ENCODE measurements at places on chromosomes 2 and 18.

DNA sequence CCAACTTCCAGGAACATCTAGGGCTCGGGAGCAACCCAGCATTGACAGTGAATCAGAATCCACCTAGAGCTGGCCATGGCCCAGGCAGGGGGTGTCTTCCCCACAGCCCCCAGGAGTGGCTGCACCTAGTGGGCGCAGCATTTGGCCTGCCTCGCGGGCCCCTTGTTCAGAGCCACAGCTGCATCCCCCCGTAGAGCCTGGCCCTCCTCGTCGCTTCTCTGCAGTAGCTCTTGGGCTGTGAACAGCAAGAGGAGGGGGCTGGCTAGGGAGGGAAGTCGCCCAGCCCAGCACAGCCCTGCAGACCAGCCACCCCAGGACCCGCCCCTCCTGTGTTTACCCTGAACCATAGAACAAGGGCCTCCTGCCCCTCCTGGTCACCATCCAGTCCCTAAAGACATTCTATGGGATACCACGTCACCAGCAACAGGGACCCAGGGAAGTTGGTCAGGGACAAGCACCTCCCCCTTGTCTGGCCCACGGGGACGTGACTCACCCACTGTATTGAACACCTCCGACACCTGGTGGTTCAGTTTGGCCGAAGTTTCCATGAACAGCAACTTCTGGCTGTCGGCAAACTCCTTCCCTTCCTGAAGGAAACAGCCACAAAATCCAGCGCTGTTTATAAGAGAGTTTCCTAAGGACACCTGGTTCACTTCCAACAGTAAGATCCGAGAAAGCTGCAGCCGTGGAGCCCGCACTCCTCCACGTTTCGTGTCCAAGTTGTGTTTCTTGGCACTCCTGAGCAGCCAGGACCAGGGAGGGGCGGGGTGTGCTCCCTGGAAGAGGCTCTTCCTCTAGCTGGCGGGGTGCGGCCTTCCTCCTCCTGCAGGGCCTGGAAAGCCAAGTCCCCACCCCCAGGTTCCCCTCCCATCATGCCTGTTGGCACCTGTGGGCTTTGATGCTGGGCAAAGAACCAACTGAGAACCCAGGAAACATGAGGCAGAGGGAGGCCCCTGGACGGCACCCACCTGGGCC lies 8.8 kb downstream of the PRLH start:
- no peak for DNase-seq

DNA sequence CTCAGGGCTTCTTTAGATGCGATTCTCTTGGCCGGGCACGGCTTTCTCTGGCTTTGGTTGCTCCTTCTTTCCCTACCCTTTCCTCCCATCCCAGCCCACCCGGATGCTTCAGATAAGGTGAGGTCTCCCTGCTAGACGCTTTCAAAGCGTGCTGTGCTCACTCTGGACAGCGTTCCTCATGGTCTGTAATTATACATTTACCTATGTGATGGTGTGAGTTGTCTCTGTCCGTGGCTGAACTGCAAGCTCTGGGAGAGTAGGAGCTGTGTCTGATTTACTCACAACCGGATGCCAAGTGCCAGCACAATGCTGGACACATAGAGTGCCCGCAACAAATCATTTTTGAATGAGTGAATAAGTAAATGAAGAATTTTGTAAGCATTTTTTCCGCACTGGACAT lies 26.8 kb upstream of the PNPT1 start:
- DNase-seq: no peak

DNA sequence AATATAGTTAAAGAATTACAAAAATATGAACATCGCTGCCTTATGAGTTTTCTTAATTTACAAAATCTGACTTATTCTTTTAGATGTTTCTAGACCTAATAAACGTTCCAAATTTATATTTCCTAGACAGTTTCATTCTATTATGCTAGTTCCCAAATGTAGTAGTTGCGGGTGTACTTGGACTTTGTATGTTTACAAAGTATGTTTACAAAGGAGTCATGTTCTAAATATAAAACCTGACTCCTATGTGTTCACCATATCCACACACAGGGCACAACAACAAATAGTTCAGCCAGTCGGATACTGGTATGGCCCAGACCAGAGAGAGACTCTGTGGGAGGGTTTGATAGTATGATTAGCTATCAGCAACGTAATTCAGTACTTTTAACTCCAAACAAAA lies 230.7 kb downstream of the KCNH7 start:
- DNase-seq: no peak

DNA sequence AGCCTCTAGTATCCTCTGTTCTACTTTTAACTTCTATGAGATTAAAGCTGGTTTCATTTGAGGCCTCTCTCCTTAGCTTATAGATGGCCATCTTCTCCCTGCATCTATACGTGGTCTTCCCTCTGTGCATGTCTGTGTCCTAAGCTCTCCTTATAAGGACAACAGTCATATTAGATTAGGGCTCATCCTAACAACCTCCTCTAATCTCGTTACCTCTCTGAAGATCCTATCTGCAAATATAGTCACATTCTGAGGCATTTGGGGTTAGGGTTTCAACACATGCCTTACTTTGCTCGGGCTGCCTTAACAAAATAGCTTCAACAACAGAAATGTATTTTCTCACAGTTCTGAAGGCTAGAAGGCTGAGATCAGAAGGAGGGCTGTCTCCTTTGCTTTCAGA lies 11.6 kb upstream of the APOB start:
- DNase-seq: no peak

- DNase-seq: no peak
These were observed 145.6 kb downstream of the PDE1A start for GRCh38 chr2:182281276-182281675.

- no peak for DNase-seq
These were observed 1496.8 kb upstream of the CELF4 start for GRCh38 chr18:39062426-39062825.

GRCh38 chr18:35455926-35456763 lies 41.6 kb downstream of the INO80C start:
- DNase-seq: no peak

- no peak for DNase-seq
These were observed 3.7 kb upstream of the HES6 start for GRCh38 chr2:238243496-238244076.

DNA sequence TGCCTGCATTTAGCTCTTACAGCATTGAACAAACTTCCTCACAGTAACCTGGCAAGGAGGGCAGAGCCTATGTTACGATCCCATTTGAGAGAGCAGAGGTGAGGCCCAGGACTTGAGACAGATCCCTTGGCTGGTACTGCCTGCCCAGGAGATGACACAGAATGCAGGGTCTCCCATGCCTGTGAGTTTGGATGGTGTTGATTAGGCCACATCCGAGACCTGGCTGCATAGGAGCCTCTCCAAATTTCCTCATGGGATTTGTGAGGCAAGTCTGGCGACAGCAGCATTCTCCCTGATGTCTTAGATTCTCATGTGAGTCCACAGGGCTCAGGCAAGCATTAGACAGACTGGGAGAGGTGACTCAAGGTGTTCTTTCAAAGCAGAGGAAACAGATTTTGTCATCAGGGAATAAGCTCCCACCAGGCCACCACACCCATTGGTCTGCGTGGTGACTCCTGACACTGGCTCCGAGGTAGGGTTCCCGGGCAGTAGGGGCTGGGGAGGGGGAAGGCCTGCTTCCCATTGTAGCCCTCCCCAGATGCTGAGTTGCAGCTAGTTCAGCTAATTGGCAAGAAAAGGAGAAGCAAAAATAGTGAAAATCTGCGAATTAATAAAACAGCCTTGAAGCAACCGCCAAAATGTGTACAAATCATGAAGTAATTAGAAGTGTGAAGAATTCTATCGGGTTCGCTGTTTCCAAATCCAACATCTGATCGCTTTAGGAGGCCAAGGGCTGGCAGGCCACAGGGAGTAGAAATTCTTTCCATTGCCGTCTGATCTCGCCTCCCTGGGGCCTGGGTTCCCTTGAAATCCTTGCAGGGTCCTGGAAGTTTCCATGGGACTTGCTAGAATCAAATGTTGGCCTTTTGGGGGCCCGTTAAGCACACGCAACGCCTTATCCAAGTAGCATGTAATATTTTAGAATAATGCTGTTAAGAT lies 68.0 kb downstream of the MAPK4 start:
- no peak for DNase-seq

GRCh38 chr2:100800915-100801314 lies 19.0 kb upstream of the NPAS2 start:
- DNase-seq: no peak

- no peak for DNase-seq
These were observed 27.1 kb upstream of the TGIF1 start for GRCh38 chr18:3422905-3423304.

DNA sequence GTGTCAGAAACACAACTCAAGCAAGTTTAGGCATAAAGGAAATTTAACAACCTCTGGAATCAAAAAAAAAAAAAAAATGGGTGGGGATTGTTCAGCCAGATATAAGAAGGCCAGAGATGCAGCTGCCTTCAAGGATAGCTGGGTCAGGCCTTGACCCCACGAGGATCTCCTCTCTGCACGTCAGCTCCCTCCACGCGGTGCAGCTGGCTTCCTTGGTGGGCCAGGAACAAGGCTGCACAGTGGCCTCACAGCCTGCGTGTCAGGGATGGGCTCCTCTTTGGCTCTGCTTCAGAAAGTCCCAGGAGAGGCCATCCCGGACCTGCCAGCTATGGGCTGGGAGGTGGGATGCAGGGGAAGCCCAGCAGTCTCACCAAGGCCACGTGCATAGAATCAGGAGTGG lies 55.5 kb downstream of the TIMM21 start:
- no peak for DNase-seq

DNA sequence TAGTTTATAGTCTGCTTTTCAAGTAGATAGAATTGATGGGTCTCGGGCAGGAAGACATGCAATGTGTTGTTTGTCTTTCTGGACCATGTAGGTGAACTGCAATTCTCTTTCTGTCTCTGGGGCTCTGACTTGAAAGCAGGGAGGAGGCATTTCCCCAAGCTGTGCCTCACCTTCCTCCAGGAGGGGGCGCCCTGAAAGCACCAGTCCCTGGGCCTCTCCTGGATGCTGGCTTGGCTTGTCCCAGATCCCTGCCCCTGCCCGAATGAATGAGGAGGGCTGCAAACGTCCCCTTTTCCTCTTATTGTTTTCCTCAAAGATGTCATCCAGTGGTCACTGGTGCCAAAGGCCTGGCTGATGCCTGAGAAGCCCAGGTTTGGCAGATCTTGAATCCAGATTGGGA lies 270.6 kb downstream of the CELF4 start:
- DNase-seq: no peak

DNA sequence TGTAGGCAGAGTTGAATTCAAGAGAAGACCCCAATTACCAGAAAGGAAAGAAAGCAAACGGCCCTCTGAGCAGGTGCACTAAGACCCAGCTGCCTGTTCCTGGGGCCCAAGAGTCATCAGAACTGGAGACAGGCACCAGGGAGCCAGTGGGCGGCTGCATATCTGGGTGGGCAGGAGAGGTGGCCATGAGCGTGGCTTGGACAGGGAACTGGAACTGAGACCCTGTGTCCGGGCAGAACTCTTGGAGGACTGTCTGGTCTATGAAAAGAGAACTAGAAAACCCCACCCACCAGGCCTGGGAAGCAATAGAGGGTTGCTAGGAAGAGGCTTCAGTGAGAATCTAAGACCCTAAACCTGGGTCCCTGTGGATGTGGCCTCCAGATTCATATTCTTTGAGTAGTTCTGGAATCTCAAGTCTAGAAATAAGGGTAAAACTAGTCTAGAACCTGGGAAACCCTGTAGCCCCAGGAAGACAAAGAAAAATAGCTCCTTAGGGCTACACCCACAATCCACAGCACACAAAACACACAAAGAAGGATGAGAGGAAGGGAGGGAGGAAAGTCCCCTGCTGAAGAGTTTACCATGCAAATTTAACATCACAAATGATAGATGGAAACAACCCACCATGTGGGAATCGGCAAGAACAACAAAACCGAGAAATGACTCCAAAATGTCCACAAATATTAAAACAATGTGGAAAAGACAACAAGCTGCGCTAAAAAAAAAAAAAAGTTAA lies 147.0 kb downstream of the HDAC4 start:
- DNase-seq: no peak

DNA sequence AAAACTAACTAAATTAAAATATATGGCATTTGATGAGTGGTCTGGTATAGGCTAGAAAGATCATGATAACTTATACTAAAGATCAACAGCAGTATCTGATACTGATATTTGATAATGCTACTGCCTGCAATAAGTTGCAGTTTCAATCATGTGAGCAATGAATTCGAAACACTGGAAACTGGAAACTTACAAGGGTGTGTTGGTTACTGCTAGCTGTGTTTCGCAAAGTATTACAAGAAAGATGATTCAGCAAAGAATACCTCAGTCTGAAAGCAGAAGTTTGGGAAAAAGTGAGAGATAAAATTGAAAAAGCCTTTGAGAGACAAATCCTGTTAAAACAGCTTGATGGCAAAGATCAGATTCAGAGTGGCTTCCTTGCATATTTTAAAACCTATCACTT lies 294.5 kb downstream of the CCDC178 start:
- no peak for DNase-seq

- DNase-seq: no peak
These were observed 10.9 kb upstream of the MYOM1 start for GRCh38 chr18:3230401-3231334.

DNA sequence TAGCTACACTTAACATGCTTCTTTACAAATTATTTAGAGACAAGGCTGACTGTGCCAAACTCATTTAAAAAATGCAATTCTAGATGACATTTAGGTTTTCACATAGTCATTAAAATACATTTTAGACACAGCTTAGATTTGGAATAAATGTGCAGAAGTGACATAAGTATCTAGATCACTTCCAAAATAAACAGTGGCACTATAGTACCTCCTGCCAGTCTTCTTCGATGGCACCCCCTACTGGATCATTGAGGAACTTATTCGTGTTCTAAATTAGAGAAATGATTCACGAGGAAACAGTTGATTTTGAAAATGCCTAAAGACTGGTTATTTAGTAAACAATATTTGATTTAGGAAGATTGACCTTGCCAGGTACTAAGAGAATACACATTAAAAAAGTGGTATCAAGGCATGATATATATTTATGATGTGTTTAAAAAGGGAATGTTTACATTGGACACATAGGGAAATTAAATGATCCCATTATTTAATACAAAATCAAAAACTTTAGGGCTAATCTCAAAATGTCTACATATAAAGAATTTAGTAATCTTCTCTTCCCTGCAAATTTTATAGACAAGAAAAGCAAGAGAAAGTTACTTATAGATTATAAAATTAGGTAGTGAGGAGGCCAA lies 323.9 kb downstream of the XIRP2 start:
- no peak for DNase-seq

DNA sequence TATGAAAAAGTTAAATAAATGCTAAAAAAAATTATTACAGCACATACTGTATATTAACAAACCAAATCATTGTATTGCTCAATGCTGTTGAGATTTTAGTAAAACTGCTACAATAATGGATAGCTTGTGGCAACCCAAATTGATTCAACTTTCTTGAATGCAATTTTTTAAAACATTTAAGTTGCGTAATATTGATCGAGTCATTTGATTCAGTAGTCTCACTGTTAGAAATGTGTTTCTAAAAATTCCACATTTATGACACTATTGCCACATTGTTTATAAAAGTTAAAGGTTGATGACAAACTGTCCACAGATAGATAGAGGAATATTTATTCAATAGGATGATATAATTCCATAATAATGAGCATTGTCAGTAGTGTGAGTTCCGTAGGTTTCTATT lies 640.7 kb upstream of the CRIM1 start:
- DNase-seq: no peak

DNA sequence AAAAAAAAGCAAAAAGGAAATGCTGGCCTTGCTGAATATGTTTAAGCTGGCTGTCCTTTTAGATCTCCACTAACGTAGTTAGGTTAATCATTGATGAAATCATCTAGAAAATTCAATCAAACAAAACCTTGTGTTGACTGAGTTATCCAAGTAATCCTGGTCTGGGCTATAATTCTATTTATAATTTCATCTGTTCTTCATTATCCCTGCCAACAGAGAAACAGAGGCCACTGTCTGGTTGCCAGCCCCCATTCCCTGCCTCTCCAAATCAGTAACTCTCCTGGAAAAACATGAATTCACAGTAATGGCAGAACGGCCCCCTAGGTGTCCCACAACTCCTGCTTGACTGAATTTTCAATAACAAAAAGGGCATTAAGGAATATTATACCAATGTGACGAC lies 24.6 kb downstream of the DOCK10 start:
- DNase-seq: no peak

Measured in activated naive CD8-positive, alpha-beta T cell treated with anti-CD3 and anti-CD28 coated beads for 36 hours (primary cell).